ENCODE measurements at places on chromosomes 6 and 20.

- DNase-seq = no peak
These were observed 215.0 kb upstream of the RIN2 start for GRCh38 chr20:19543101-19543500.

DNA sequence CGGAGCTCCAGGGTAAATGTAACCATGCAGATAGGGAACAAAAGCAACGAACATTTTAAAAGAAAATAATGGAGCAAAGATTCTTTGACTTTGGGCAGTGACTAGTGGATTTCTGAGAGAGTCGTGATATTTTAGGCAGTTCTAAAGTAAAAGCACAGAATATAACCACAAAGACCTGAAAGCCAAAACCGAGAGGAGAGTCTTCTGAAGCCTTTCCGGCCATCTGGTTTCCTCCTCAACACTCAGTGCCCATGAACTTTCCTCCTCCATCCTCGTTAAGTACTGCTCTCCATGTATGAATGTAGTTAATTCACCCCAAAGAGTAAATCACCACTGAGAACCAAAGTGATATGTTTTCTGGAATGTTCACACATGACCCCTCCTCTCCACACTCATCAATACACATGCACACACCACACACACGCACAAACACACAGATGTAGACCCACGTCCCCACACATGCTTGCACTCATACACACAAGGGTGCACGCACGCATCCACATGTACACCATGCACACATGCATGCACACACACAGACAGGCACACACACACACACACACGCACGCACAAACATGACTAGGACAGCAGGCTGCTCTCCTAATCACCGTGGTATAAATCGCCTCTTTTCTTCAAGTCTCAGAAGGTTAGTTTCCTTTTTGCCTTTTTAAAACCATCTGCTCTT, 109.5 kb downstream of the MYLK4 start:
- no peak for DNase-seq

DNA sequence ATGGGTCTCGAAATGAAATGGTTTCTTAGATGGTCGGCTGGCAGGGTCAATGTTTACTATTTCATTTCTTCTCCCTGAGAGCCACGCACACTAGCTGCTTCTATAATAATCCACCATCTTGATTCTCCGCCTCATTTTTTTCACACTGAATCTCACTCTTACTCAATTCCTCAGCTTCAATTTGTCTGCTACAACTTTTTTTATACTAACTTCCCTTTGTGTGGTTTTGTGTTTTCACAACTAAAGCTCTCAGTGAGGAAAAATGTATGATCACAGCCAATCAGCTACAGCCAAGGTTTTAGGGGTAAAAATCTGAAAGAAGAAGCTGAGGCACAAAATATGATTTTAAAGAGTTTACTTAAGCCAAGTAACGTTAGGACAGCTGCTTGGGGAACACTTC, 1309.4 kb downstream of the EPHA7 start:
- no peak for DNase-seq

DNA sequence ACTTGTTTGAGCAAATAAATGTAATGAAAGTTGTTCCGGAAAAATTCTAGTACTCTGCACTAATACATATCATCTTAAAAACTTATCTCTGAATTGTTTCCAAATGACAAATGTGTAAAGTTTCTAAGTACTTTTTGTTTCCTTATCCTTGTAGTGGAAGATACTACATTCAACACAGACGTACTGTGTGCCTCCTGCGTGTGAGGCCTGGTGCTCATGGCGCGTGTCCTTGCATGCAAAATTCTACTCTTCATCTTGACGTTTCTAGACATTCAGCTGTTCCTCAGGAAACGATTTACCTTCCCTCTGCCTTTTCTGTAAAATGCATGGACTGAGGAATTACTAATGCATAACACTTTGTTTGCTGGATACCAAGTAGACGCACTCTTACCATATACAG, 11.5 kb downstream of the DLL1 start:
- DNase-seq = no peak

GRCh38 chr20:36441416-36441815, 99.9 kb upstream of the MYL9 start:
- DNase-seq = no peak

DNA sequence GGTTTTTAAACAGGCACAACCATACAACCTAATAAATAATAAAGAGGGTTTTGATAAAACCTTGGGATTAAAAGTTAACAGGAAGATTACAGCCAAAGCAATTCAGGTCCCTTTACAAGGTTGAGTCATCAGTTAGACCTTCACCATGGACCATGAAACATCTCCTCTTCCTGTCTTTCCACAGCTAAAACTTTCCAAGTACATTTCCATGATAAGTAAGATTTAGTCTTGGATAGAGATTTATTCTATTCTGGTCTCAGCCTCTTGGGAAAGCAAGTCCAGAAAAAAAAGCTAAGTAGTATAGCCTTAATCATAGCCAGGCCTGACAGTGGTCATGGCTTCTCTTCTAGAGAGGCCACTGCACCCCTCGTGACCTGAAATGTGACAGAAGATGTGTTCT, 2.9 kb upstream of the PRSS35 start:
- DNase-seq = peak; percentile 14
